ENCODE measurements at places on chromosomes 2 and 18. TPM values are rescaled to one million over a fixed set of nuclear protein-coding genes. Genes with fewer than 3 reads are reported as not detected.

DCC gene
- not detected for total RNA-seq

CUL3 gene
- total RNA-seq, result 72.1 TPM

CYRIA gene
- 3.9 TPM for total RNA-seq

CDH7 gene
- not detected for total RNA-seq

DES gene
- 12,920 TPM for total RNA-seq

ACYP2 gene
- 64.2 TPM for total RNA-seq

GKN2 gene
- total RNA-seq, result not detected

BCL2 gene
- total RNA-seq, result 9.0 TPM

HDHD2 gene
- total RNA-seq, result 30.7 TPM
